ENCODE measurements at places on chromosomes 4 and X. TPM values are rescaled to one million over a fixed set of nuclear protein-coding genes. Genes with fewer than 3 reads are reported as not detected.

DNA sequence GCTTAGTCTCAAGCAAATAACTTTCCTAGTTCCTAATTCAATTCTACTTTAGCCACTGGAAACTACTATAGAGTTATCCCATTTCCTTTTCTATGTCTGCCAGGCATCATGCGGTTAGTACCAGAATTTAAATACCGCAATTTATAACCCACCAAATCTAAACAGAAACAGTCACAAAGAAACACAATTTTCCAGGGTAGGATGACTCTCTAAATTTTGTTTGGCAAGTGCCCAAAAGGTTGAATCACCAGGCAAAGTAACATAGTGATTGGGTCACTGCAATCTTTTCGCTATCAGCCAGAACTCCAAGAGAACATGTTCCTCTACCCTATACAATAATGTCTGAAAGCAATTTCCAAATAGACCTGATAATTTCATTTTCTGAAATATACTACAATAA lies 240.2 kb upstream of the GRIA3 start:
- H3K36me3 ChIP-seq, result no peaks in the 10 kb centered on the region
- DNase-seq, result no peak
- no peak overlapping the region for H3K4me3 ChIP-seq

DNA sequence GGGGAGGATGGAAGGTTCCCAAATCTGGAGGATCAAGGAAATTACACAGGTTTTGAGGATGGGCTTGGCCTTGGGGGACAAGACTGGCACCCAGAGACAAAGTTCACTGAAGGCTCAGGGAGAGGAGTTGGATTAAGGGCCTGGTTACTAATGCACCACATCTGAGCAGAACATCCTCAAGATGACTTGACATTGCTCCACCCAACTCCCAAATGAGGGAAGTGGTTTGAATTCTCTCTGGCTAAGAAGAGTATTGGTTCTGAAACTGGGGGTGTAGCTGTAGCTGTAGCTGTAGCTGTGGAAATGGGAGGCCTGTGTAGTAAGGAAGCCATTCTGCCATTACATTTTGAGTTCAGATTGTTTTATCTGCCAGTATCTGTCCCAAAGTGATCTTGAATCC lies 129.4 kb downstream of the RASL11B start:
- H3K36me3 ChIP-seq, result peaks cover 6% of the 10 kb centered on the region
- no peak for DNase-seq
- no peak overlapping the region for H3K27ac ChIP-seq
- H3K27me3 ChIP-seq, result no peaks in the 10 kb centered on the region
- no peak overlapping the region for H3K4me3 ChIP-seq

- peaks cover 20% of the 10 kb centered on the region for H3K36me3 ChIP-seq
- peaks cover 29% of the 10 kb centered on the region for H3K4me1 ChIP-seq
- DNase-seq, result no peak
- peak overlapping the region; percentile 83 for H3K27ac ChIP-seq
- H3K4me3 ChIP-seq, result peak overlapping the region; percentile 55
Measured at GRCh38 chr4:2871911-2872310, 28.3 kb downstream of the ADD1 start.

- H3K4me1 ChIP-seq, result peaks cover 4% of the 10 kb centered on the region
- H3K27ac ChIP-seq, result no peak overlapping the region
- DNase-seq, result no peak
- H3K4me3 ChIP-seq, result no peak overlapping the region
- no peaks in the 10 kb centered on the region for H3K36me3 ChIP-seq
Measured at GRCh38 chr4:145486603-145487002, 5.0 kb downstream of the SMAD1 start.

DNA sequence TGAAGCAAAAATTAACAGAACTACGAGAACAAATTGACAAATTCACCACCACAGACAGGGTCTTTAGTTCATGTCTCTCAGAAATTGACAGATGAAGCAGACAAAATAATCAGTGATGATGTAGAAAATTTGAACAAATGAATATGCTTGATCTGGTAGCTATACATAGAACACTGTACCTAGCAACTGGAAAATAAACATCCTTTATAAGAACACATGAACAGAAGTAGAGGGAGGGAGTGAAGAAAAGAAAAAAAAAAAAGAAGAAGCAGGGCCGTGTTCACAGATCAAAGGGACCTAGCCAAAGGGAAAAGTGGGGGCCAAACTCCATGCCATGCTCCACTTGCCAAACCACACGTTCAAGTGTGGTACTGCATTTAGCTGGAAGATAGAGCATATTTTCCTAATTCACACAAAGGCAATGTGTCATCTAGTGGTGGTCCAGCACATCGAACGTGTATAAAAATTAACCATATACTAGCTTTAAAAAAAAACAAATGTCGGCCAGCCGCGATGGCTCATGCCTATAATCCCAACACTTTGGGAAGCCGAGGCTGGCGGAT lies 5.6 kb upstream of the THOC2 start:
- H3K4me1 ChIP-seq, result peaks cover 5% of the 10 kb centered on the region
- DNase-seq, result no peak
- H3K27me3 ChIP-seq, result peaks cover 6% of the 10 kb centered on the region
- H3K36me3 ChIP-seq, result peaks cover 1% of the 10 kb centered on the region

- no peaks in the 10 kb centered on the region for H3K36me3 ChIP-seq
- no peak overlapping the region for H3K4me3 ChIP-seq
- no peak overlapping the region for H3K27ac ChIP-seq
- no peaks in the 10 kb centered on the region for H3K4me1 ChIP-seq
- no peaks in the 10 kb centered on the region for H3K27me3 ChIP-seq
- DNase-seq, result no peak
Measured at GRCh38 chr4:144371485-144371884, 231.0 kb upstream of the GYPA start.

GRCh38 chrX:110407910-110408545 lies 49.4 kb downstream of the RTL9 start:
- peak; percentile 19 for DNase-seq
- H3K27ac ChIP-seq, result no peak overlapping the region
- peaks cover 2% of the 10 kb centered on the region for H3K27me3 ChIP-seq
- H3K4me3 ChIP-seq, result no peak overlapping the region

GRCh38 chr4:161097821-161098220 lies 1066.0 kb downstream of the FSTL5 start:
- H3K4me3 ChIP-seq, result no peak overlapping the region
- DNase-seq, result no peak
- no peaks in the 10 kb centered on the region for H3K27me3 ChIP-seq
- no peak overlapping the region for H3K27ac ChIP-seq

DNA sequence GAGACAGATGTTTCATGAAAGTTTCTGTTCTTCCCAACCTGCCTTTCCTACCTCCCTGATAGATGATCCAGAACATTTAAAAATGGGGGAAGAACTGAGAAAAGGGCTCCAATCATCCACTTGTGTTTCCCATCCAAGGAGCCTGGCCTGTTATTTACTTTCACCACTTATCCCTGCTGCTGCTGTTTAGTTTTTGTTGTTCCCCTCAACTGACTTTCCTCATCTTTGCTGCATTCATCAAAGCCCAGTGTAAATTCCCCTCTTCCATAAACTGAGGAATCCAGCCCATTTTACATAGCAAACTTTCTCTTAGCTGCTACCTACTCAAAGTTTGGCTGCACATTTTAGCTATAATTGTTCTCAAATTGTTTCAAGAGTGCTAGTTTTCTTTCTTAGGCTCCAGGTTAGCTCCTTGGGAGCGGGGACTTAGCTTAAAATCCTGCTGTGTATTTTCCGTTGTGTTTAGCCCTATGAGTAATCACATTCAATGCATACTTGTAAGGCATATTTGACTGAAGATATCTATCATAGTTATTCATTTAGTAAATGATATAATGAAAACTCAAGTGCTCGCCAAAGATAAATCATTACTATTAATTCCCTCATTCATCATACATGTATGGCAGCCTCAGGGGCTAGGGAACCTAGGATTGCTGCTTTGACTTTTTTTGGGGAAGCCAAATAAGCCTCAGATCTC lies 1.4 kb upstream of the PTPN13 start:
- peaks cover 13% of the 10 kb centered on the region for H3K4me1 ChIP-seq
- DNase-seq, result no peak
- no peaks in the 10 kb centered on the region for H3K36me3 ChIP-seq

GRCh38 chr4:61938250-61938846 lies 738.2 kb downstream of the ADGRL3 start:
- no peaks in the 10 kb centered on the region for H3K27me3 ChIP-seq
- no peaks in the 10 kb centered on the region for H3K36me3 ChIP-seq
- H3K4me3 ChIP-seq, result no peak overlapping the region
- no peak for DNase-seq
- no peak overlapping the region for H3K27ac ChIP-seq
- no peaks in the 10 kb centered on the region for H3K4me1 ChIP-seq

DNA sequence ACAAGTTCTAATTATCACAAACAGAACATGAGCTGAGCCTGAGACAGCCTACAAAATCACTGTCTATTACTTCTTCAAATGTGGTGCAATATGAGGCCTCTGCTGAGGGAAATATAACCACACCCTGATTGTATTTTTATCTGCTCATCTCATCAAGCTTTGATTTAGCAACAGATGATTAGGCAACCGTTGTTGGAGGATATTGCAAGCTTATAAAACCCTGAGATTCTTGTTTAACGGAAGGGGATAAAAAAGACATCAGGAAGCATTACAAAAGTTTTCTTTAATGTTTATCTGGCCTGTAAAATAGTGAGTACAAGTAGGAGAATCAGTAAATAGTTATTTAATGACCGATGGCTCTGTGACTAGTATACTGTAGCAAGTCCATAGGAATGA lies 108.5 kb downstream of the ZNF330 start:
- no peak overlapping the region for H3K4me3 ChIP-seq
- H3K4me1 ChIP-seq, result no peaks in the 10 kb centered on the region
- no peaks in the 10 kb centered on the region for H3K36me3 ChIP-seq

DNA sequence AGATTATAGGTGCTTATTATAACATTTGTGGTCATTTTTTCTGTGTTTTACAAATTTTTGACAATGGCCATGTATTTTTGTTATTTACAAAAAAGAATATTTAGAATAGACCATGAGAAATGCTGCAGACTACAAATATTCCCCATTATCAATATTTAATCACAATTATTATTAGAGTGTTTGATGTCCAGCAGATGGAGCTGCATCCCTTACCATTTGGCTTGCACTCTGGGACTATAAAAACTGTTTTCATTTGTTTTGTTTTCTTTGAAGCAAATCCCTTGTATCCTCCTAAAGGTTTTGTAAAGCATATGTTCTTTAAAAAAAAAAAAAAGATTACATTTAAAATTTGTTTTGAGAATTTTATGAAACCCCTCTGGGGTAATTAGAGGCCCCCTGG lies 85.6 kb upstream of the CXorf66 start:
- H3K4me1 ChIP-seq, result no peaks in the 10 kb centered on the region
- no peaks in the 10 kb centered on the region for H3K36me3 ChIP-seq
- no peak overlapping the region for H3K27ac ChIP-seq
- DNase-seq, result no peak
- no peaks in the 10 kb centered on the region for H3K27me3 ChIP-seq

DNA sequence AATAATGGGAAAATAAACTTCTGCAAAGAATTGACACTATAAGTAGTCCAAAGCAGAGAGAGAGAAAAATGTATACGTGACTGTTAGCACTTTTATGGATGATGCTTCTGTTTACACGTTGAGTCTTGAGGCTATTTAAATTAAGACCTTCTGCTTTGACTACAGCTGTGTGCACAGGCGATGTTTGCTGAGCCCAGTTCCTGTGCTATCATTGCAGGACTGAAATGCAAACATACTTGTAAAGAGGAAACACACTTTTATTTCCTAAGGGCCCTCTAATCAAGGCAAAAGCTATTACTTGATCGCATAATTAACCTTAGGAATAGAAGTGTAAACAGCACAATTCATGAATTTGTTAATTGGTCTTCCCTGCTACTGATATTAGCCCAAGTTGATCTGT lies 226.9 kb downstream of the FBXW7 start:
- H3K4me3 ChIP-seq, result no peak overlapping the region
- no peak for DNase-seq
- no peak overlapping the region for H3K27ac ChIP-seq
- no peaks in the 10 kb centered on the region for H3K27me3 ChIP-seq
- H3K36me3 ChIP-seq, result no peaks in the 10 kb centered on the region

- no peak for DNase-seq
- peaks cover 3% of the 10 kb centered on the region for H3K27me3 ChIP-seq
- peaks cover 6% of the 10 kb centered on the region for H3K4me1 ChIP-seq
- no peak overlapping the region for H3K4me3 ChIP-seq
- peaks cover 6% of the 10 kb centered on the region for H3K36me3 ChIP-seq
Measured at GRCh38 chrX:149471397-149471796, 33.7 kb downstream of the IDS start.

- H3K27me3 ChIP-seq, result no peaks in the 10 kb centered on the region
- peak overlapping the region; percentile 60 for H3K27ac ChIP-seq
- no peak overlapping the region for H3K4me3 ChIP-seq
- DNase-seq, result no peak
- H3K4me1 ChIP-seq, result peaks cover 10% of the 10 kb centered on the region
- H3K36me3 ChIP-seq, result peaks cover 6% of the 10 kb centered on the region
Measured at GRCh38 chrX:32448320-32448719, 763.0 kb downstream of the DMD start.

DNA sequence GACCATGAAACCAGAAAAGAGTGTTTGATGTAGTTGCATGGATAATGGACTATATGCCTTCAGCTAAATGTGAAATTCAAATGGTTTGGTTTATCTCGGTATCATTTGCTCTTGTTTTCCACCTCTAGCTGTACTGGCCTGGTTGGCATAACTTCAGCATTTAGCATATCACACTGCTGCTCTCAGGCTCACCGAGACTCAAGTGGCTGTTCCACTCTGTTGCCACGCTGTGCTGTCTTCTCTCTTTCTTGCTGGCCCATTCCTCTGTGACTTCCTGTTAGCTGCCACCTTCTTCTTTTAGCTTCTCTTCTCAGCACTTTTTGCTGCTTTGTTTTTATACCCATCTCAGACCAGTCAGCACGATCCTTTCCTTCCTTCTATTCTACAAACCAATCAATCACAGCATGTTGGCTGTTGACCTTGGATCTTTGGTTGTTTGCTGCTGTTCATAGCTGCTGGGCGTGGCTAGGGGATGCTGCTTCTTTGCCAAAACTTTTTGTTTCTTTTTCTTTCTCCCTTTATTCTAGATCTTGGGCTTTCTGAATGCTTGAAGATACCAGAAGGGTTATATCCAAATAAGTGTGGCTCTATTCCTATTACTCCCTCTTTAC lies 24.0 kb downstream of the INTS6L start:
- H3K4me1 ChIP-seq, result peaks cover 14% of the 10 kb centered on the region
- no peaks in the 10 kb centered on the region for H3K27me3 ChIP-seq
- H3K4me3 ChIP-seq, result no peak overlapping the region
- no peak for DNase-seq

DNA sequence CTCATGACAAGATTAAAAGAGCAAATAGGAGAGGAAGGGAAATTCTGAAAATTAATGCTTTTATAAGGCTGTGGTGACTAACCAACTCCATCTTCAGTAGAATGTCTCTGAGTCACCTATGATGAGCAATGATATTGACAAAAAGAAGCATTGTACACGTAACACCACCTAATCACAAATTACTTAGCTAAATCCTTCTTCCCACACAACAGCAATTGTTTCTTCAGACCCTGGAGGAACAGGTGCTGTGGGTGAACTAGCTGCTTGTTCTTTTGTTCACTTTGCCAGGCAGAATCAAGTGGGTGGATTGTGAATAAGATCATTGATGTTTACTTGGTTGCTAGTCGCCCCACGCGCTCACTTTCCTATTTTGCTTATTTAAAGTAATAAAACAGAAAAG lies 315.5 kb downstream of the CAMK2D start:
- peaks cover 6% of the 10 kb centered on the region for H3K4me1 ChIP-seq
- H3K36me3 ChIP-seq, result no peaks in the 10 kb centered on the region
- DNase-seq, result no peak
- no peaks in the 10 kb centered on the region for H3K27me3 ChIP-seq

Gene AR
- total RNA-seq, result not detected

Gene FAT4
- 0.03 TPM for total RNA-seq

Gene TMEM31
- not detected for total RNA-seq

Gene DCLK2
- not detected for total RNA-seq

Gene AFAP1
- 12.2 TPM for total RNA-seq

Gene LEF1
- 309 TPM for total RNA-seq

Gene CT45A1
- total RNA-seq, result not detected

Gene YY2
- 1.5 TPM for total RNA-seq

Gene LNX1
- not detected for total RNA-seq

Gene COL25A1
- not detected for total RNA-seq

Gene FAT1
- total RNA-seq, result not detected

Gene CCDC110
- total RNA-seq, result 0.19 TPM

All from activated naive CD8-positive, alpha-beta T cell treated with anti-CD3 and anti-CD28 coated beads, Interleukin-2, amount 10 ng/mL, durations not matched to agents 7 days and 5 days (primary cell).